ENCODE measurements at places on chromosomes 6 and 20. TPM values are rescaled to one million over a fixed set of nuclear protein-coding genes. Genes with fewer than 3 reads are reported as not detected.

LINC00237 gene
- not detected for total RNA-seq

COL11A2 gene
- 0.38 TPM for total RNA-seq

ASIP gene
- total RNA-seq, result not detected

PI3 gene
- total RNA-seq, result not detected

BNIP5 gene
- total RNA-seq, result 0.07 TPM

DLK2 gene
- not detected for total RNA-seq

HLA-DPA1 gene
- 0.48 TPM for total RNA-seq

EYA4 gene
- total RNA-seq, result 0.58 TPM

GPX6 gene
- total RNA-seq, result not detected

ARMH2 gene
- total RNA-seq, result not detected

BANF2 gene
- not detected for total RNA-seq

ID4 gene
- 16.3 TPM for total RNA-seq

SLA2 gene
- total RNA-seq, result not detected

NRSN1 gene
- not detected for total RNA-seq

SLC17A3 gene
- not detected for total RNA-seq

SLC16A10 gene
- 1.0 TPM for total RNA-seq

TMEM170B gene
- total RNA-seq, result 2.9 TPM

EYS gene
- total RNA-seq, result not detected
